ENCODE measurements at places on chromosomes 7 and 10.
A peak's percentile ranks its signal among the peaks of the same experiment; 100 is the strongest.

DNA sequence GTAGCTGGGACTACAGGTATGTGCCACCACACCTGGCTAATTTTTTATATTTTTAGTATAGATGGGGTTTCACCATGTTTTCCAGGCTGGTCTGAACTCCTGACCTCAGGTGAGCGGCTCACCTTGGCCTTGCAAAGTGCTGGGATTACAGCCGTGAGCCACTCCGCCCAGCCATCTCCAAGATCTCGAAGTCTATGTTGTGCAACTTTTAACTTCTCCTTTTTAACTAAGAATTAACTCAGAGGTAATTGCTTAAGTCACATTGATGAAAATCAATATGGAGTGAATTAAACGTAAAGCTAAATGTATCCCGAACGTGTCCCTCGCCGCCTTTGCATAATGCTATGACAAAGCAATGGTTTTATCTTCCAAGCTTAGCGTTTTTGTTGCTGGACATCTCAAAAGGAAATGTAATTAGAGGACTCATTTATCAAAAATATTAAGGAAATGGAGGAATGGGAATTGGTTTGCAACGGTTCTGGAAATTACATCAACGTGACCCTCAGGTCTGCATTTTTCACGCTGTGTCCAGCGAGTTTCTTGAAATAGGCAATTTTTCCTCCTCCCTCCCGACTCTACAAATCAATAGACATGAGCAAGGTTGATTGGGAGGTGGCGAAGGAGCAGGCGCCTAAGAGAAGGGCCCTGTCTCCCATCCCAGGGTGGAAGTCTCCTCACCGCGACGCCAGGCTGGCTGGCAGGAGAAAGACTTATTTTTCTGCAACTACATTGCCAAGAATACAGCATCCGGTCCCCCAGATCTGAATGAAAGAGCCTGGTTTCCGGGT lies 89.8 kb downstream of the TMEM130 start:
- no peak for DNase-seq

GRCh38 chr7:129840757-129841156 lies 112.0 kb downstream of the UBE2H start:
- DNase-seq: no peak

GRCh38 chr10:101629837-101630632 lies 41.9 kb downstream of the DPCD start:
- DNase-seq: no peak

DNA sequence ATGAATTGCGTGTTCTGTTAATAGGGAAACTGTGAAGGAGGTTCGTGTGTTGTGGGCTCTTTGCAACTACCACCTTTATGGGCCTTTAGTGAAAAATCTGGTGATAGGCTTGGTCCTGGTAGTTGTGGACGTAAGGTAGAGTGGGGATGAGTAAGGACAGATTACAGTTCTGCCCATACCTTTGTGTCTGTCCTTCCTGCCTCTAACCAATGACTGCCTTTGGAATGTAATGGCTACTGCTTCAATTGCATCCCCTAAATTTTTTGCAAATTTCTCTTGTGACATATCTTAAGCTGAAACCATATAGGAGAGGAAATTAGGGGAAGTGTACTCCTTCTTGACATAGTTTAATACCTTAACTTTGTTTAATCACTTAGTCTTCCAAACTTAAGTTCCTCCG lies 82.3 kb downstream of the ADK start:
- DNase-seq: no peak

DNA sequence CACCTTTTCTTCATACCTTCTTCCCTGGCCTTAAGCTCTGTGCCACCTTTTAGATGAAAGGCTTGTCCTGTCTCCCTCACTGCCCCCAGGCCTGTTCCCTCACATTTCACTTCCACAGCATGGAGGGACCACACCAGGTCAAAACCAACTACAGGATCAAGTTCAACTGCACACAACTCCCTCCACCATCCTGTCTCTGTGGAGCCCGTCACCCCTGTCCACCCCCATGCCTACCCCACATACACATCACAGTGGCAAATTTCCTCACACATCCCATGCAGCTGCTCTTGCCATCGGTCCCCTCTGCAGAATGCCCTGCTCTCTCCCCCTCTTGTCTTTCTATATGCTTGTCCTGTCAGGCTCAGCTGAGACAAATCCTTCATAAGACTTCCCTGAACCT lies 154.1 kb downstream of the USP6NL start:
- no peak for DNase-seq

- DNase-seq: no peak
These were observed 138.7 kb upstream of the CELF2 start for GRCh38 chr10:10878963-10879362.

GRCh38 chr7:146455091-146455655 lies 338.6 kb downstream of the CNTNAP2 start:
- no peak for DNase-seq

GRCh38 chr7:19675816-19676215 lies 33.0 kb downstream of the POLR1F start:
- DNase-seq: no peak

GRCh38 chr10:69466689-69467088 lies 15.4 kb downstream of the TSPAN15 start:
- no peak for DNase-seq

GRCh38 chr7:134632937-134633540 lies 13.6 kb upstream of the BPGM start:
- no peak for DNase-seq

- no peak for DNase-seq
These were observed 72.5 kb upstream of the CC2D2B start for GRCh38 chr10:95835149-95835860.

DNA sequence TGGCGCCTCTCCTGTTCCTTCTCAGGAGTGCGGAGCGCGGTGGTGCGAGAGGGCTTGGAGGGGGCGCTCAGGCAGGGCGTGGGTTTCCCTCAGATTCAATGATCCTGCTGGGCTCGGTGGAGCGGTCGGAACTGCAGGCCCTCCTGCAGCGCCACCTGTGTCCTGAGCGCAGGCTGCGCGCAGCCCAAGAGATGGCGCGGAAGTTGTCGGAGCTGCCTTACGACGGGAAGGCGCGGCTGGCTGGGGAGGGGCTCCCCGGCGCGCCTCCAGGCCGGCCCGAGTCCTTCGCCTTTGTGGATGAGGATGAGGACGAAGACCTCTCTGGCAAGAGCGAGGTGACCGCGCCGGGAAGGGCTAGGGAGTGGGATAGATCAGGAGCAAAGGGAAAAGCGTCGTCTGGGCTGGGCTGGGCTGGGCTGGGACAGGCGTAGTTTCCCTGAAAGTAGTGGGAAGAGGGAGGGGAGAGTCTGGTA lies 17.0 kb downstream of the FAM131B start:
- no peak for DNase-seq

- DNase-seq: no peak
These were observed 5.4 kb downstream of the GPRIN2 start for GRCh38 chr10:46550795-46551700.

- DNase-seq: no peak
These were observed 235.2 kb upstream of the ZWINT start for GRCh38 chr10:56596257-56596656.

DNA sequence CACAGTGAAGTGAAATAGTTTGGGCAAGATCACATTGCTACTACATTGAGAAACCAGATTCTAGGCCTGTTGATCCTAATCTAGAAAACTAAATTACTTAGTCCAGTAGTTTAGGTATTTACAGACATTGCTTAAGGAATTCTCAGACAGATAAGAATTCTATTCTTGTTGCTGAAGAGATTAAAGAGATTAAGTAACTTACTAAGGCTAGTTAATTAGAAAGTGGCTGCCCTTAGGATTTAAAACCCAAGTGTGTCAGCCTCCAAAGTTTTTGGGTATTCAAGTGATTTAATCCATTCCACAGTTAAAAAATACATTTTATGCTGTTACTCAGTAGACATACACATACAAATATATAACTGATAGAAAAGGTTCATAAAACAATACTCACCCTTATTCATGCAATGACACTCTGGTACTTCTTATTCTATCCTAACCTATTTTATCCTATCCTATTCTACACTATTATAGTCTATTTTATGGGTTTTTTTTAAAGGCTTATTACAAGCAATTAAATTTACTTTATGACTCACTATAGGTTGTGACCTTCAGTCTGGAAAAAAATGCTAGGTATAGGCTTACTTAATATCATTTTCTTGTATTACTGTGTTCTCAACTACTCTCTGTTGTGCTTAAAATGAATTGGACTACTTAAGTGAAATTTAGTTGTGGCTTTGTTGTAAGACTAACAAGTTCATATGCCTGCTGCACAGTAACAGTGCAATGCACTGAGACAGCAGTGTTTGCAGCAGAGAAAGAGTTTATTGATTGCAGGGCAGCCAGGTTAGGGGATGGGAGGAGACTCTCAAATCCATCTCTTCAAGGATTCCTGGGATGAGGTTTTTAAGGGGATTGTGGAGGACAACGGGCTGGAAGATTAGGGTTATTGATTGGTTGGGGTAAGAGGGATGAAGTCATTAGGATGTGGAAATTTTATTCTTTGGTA lies 10.7 kb downstream of the SPAM1 start:
- DNase-seq: no peak

DNA sequence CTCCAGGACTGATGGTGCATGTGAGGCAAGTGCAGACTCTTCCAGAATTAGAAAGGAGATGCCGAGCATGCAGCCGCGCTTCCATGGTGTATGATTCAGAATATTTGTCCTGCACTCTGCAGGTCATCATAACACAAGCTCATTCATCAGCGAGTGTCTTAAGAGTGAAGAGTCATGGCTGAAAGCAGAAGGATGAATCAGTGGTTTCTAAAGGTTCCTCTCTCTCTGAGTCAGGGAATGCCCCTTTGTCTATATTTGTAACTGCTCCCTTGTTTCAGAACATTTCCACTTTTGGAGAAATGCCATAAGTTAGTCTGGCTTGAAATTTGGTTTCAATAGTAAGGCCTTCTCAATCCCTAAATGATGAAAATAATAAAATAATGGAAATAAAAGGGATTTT lies 52.3 kb downstream of the HECW1 start:
- DNase-seq: no peak

- DNase-seq: no peak
These were observed 109.5 kb downstream of the PLCE1 start for GRCh38 chr10:94103192-94103591.

DNA sequence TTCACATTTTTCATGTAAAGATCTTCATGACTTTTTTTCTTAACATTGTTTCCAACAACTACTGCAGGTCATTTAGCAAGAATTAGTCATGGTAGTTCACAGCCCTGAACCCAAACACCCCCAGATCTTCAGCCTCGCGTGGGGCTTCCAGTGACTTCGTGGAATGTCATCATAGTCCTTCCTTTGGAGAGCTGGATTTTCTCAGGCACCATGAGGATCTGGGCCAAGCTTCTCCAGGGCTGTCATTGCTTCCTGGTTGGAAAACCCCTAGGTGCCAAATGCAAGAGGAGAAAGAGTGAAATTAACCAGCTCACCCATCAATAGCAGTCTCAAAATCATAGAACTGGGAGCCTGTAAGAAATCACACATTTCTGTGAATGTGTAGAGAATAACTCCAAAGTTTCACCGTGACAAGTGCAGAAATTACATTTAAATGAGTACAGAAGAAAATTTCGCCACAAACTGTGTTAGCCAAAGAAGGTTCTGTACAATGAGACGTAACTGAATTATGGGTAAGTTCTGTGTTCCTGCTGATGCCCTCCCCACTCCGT lies 175.4 kb downstream of the CELF2 start:
- no peak for DNase-seq

GRCh38 chr10:71536332-71536731 lies 139.6 kb downstream of the CDH23 start:
- DNase-seq: no peak

- DNase-seq: peak; percentile 55
These were observed 45.7 kb downstream of the LYZL2 start for GRCh38 chr10:30583778-30584415.

DNA sequence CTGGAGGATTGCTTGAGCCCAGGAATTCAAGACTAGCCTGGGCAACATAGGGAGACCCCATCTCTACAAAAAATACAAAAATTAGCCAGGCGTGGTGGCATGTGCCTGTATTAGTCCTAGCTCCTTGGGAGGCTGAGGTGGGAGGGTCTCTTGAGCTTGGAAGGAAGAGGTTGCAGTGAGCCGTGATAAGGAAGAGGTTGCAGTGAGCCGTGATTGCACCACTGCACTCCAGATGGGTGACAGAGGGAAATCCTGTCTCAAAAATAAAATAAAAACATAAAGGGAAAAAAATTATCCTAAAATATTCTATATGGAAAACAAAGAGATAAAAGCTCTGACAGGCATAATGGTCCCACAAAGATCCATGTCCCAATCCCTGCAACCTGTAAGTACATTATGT lies 87.9 kb upstream of the KAT6B start:
- no peak for DNase-seq

GRCh38 chr7:96359876-96360275 lies 38.0 kb upstream of the SLC25A13 start:
- DNase-seq: no peak

DNA sequence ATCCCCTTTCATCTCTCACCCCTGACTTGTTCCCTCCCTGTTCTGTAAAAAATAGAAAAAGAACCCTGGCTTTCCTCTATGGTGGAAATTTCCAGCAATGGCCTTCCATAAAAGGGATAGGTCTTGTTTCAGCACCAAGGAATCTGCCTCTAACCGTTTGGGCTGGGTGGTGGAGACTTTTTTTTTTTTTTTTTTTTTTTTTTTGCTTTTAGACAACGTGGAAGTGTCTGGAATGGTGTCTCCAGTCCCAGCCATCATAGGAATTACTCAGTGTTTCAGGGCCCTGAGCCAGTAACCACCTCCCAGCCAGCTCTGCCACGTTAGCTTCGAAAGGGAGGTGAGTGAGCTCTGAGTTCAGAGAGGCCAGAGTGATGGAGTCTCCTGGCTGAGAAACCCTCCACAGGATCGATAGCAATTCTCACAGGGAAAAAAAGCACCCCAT lies 97.3 kb upstream of the COL1A2 start:
- DNase-seq: no peak

DNA sequence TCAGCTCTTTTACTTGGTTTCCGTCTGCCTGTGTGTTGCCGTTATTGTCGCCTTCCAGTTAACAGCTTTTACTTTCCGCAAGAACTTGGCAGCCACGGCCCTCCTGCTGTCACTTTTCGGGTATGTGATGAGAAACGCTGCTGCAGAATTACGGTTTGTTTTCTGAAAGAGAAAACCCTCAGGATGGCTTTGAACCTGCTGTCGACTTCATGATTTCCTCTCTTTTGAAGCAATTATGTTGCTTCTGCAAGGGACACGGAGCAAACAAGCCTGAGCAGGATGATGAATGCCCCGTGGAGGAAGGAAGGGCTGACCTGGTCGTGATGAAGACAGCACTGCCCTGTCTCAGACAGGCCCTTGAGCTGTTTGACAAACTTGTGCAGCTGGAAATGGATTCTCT lies 339.8 kb downstream of the ABCA13 start:
- no peak for DNase-seq

DNA sequence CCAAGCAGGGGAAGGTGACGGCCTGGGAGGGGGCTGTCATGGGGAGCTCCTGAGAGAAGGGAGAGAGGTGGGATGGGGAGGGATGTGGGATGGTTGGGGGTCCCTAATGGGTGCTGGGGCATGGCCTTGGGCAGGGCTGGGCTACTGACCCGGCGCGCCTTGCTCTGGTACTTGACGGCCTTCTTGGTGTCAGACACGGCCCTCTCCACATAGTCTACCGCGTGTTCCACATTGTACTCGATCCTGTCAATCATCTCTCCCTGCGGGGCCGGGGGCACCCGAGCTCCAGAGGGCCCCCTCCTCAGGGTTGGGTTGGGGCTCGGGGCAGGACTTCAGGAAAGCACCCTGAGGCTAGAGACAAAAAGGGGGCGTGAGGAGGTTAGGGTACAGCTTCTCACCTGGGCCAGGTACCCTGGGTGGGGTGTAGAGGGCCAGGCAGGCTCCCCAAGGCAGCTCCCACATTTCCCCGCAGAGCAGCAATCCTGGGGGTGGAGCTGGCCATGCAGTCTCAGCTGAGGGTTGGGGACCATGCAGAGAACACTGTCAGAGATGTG lies 17.3 kb downstream of the BUD23 start:
- DNase-seq: no peak

- no peak for DNase-seq
These were observed 283.7 kb upstream of the SMIM30 start for GRCh38 chr7:113402005-113402404.
